Cortex of kidney (tissue), 1 donor: ENCODE measurements at places on chromosomes 13 and 19.

GRCh38 chr13:113971471-113972231, 2.2 kb downstream of the C13orf46 start:
- no peak for DNase-seq

GRCh38 chr19:4042064-4042730, 24.5 kb downstream of the ZBTB7A start:
- no peak for DNase-seq

DNA sequence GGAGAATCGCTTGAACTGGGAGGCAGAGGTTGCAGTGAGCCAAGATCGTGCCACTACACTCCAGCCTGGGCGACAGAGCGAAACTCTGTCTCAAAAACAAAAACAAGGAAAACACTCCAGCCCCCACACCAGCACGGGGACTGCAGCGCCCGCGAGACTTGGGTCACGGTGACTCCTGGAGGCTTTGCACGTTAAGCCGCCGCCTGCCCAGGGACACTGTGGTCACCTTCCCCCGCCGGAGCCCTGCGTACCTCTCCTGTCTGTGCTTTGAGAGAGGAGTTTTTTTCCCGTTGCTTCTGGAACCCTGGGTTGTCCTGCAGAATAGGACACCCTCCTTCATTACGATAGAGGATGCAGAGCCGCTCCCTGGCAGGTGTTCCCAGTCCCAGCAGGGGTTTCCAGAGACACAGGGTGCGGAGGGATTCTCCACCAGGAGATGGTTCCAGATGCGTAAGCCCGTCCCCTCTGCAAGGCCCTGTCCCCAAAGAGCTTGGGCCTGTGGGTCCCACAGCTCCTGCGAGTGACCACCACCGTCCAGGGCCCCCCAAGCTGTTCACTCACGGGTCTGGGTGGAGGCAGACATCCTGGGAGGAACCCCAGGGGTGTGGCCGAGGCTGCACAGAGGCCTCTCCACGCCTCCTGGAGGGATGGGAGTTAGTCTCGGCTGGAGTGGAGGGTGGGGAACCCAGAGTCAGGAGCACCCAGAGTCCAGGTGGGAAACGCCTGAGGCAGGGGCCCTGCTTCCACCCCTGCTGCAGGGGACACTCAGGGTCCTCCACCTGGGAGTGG, 42.8 kb upstream of the NDUFS7 start:
- no peak for DNase-seq

GRCh38 chr19:45733160-45733810, at the start of gene MEIOSIN:
Gene MEIOSIN, plus strand, starts transcription at chr19:45733439. Its CDS starts 1,938 bp downstream, at chr19:45735377.
- DNase-seq, result no peak

DNA sequence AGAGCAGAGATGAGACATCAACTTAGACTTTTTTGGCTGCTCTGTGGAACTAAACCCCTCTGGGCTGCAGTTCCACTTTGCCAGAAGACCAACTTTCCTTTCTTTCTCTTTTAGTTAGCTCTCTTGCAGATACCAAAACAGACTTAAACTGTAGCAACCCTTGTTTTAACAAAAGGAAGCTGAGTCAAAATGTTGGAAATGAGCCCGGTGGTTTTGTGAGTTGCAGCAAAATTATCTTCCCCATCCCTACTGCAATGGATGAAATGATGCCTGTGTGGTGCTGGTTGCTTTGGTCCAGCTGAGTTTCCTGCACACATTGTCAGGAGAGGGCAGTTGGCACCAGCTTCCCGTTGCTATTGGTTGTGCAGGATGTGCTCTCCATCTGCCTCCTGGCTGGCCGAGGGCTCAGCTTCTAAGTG, 115.3 kb downstream of the LRCH1 start:
- no peak for DNase-seq

GRCh38 chr19:29674374-29675119, 9.3 kb downstream of the PLEKHF1 start:
- DNase-seq, result no peak

DNA sequence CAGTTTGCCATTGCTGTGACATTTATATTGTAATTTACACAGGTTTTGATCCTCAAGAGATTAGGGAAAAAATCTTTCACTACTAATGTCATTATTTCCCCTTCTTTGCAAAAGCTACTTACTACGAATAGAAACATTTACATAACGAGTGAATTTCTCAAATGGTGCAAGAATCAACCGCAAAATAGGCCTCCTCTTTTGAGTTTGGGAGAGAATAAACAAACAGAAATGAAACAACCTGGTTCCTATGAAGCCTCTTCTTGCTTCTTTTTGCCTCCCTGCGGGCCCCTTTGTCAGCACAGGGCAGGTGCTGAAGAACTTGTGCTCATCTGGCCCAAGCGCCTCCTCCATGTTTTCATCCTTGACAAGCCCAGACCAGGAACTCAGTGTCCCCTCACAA, 10.1 kb upstream of the GJA3 start:
- no peak for DNase-seq

DNA sequence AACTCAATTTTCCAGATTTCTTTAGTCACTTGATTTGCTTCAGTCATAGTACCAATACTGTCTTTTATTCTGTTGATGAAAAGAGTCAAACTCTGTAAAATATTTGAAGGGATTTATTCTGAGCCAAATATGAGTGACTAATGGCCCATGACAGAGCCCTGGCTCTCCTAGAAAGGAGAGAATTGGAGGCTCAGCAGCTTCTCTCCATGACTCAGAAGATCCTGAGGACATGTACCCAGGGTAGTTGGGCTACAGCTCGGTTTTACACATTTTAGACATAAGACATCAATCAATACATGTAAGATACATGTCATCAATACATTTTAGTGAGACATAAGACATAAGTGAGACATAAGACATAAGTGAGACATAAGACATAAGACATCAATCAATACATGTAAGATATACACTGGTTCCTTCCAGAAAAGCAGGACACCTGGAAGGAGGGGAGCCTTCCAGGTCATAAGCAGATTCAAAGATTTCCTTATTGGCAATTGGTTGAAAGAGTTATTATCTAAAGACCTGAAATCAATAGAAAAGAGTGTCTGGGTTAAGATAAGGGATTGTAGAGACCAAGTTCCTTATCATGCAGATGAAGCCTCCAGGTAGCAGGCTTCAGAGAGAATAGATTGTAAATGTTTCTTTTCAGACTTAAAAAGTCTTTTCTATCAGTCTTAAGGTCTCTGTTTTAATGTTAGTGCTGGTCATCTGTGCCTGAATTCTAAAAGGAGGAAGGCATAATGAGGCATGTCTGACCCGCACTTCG, 179.8 kb upstream of the RFC3 start:
- DNase-seq, result no peak

GRCh38 chr13:26012995-26013394, 38.8 kb downstream of the SHISA2 start:
- no peak for DNase-seq

- no peak for DNase-seq
Observed at GRCh38 chr19:18453269-18454024, 15.5 kb upstream of the ISYNA1 start.

- DNase-seq, result no peak
Observed at GRCh38 chr13:86920961-86921360, 750.2 kb upstream of the SLITRK5 start.

GRCh38 chr13:32150239-32150638, 118.7 kb downstream of the FRY start:
- no peak for DNase-seq

GRCh38 chr13:43295825-43296564, 272.6 kb downstream of the DNAJC15 start:
- no peak for DNase-seq

GRCh38 chr13:59710996-59711701, 452.6 kb downstream of the DIAPH3 start:
- DNase-seq, result no peak

DNA sequence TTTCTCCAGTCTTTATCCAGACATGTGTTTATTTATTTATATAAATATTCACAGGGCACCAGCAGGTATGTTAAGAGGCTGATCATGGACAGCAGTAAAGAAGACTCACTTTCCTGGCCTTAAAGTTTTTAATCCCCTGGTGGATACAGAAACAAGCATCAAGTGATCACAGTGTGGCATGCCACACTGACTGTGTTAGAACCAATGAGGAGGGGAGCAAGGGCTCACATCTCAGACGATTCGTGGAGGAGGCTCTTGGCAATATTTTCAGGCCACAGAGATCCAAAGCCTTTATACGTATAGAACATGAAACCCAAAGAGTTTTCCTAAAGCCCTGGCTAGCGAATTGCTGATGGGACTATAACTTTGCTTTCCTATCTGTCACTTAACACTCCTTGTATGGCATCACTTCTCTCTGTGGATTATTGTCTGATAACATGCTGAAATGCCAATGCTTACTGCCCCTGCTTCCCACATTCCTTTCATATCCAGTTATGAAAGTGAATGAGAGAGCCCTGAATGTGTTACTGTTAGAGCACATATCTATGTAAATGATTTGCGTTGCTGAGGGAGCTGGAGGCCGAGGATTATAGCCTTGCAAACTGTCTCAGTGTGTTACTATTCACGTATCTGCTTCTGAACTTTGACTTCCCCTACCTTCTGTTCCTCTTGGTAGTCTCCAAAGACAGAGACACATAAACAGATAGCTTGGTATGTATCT, 37.6 kb downstream of the POLR1D start:
- no peak for DNase-seq

GRCh38 chr13:92512852-92513251, 713.8 kb upstream of the GPC6 start:
- DNase-seq, result no peak

- DNase-seq, result no peak
Observed at GRCh38 chr13:65417953-65418352, 1812.2 kb downstream of the PCDH9 start.

DNA sequence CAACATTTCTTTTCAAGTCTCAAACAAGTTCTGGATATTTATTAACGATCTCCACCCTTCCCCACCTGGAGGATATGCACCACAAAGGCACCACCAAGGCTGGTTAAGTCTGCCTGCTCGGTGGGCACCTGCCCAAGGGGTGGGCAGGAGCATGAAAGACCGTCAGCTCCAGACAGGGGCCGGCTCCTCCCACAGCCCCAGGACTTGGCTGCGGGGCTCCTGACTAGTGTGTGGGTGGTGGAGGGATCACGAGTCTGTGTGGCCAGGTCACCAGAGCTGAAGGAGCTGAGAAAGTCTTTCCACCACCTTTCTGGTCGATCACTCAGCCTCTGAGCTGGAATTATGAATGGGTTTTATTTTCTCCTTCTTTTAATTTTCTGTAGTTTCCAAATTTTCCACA, 7.8 kb downstream of the SLC7A1 start:
- DNase-seq, result no peak

DNA sequence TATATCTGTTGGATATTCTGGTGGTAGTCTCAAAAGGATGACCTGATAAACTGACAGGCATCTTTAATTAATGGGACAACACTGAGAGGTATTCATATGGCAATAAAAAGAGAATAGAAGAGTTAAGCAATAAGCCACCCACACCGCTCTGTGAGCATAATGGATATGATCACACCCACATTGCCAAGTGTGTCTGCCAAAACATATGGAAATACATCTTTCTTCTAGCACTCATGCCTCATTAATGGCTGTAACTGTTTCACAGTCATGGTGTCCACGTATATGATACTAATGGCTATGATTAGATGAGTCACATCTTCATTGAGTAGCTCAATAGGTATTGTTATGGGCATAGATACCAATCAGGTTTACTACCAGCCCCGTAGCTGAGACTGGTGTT, 13.1 kb downstream of the IGFL3 start:
- no peak for DNase-seq

GRCh38 chr13:42991898-42992763, at the start of gene EPSTI1:
Gene EPSTI1, minus strand, starts transcription at chr13:42992241. Its CDS starts 76 bp downstream, at chr13:42992165.
- DNase-seq, result peak; percentile 12

DNA sequence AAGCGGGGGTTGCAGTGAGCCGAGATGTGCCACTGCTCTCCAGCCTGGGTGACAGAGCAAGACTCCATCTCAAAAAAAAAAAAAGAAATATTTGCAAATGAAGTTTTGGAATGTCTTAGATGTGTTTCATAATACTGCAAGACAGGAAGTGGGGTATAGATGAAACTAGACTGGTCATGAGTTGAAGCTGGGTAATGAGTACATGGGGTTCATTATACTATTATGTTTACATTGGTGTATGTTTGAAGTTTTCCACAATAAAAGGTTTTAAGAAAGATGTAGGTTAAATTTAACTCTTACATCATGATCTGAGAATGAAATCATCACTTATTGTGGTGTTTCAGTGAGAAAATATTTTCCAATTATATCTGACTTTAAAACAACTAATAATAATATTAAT, 19.0 kb downstream of the FNDC3A start:
- no peak for DNase-seq

DNA sequence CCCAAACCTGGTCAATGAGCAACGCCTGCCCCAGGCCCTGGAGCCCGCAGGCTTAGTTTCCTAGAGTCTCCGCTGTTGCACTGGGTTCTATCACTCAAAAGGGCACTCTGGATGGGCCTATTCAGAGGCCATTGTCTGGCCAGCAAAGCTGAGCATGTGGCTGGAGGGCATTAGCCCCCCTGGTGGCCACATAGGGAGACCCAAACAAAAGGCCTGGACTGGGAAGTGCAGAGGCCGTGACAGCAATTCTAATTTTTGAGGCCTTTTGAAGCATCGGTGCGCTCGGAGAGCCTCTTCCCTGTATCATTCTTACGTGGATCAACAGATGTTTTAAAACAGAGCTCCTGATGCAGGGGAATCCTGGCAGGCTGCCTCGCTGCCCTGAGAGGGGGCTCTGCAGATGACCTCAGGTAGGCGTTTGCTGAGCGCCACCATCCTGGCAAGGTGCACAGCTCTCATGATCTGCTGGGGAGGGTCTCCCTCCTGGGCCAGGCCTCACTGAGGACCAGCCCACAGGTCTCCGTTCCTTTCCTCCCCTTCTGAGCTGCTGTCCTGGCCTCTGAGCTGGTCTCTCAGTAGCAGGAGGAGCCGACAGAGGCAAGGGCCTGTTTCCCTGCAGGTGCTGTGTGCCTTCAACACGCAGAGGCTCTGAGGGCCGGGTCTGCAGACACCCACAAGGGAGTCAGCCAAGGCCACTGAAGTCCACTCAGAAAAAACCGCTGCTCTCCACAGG, 190.5 kb downstream of the URI1 start:
- DNase-seq, result no peak

GRCh38 chr13:36362251-36362650, 16.1 kb upstream of the SPART start:
- no peak for DNase-seq

DNA sequence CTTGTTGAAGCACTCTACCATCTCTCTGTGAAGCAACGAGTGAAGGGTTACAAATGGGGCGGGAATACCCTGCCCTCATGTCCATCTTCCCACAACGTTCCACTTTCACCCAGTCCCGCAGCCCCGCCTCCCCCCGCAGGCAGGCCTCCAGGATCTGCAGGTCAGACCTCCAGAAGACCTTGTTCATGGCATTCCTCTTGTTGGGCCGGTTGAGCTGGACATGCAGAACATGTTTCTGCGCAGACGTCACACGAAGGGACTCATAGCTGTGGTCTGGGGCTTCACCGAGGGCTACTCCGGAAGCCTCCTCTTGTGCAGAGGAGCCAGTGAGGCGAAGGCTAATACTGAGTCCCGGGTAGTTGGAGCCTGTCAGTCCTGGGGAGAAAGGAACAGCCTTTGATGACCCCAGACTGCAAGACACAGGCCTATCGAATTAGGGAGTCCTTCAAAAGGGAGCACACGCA, 420 bp downstream of the ECH1 start:
- DNase-seq, result no peak
